CD4-positive, alpha-beta T cell treated with Interleukin-10 for 1 hour (primary cell): ENCODE measurements at places on chromosomes 12 and 14.

DNA sequence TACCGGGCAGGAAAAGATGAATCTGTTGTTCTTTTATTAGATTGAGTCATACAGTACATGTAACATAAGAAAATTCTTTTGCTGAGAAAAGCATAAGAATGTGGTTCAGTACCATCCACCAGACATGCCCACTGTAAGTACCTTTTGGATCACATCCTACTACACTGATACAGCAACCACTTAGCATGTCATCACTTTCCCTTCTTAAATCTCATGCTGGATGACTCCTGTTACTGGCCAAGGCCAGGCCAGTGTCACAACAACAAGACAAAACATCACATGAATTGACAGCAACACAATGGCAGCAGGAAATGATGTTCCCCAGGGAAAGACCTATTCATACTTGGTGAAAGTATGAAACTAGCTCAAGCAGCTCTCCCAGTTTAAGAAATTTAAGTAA is 46.4 kb downstream of the STXBP6 start:
- no peak for DNase-seq

DNA sequence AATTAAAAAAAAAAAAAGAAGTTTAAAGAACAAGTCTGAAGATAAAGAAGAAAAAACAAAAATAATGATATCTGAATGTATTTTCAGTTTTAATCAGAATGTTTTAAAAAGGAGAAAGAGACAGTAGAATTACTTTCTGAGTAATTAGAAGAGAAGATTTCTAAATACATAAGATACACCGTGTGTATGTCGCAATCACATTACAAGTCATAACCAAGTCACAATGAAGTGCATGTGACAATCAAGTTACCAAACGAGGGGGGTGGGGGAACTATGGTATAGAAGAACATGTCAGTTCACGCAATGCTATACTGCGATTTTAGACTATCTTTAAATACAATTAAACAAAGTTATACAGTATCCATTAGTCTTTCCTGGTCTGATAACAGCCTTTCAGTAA is 1464.1 kb upstream of the FLRT2 start:
- DNase-seq: no peak

GRCh38 chr12:75452675-75453330 is 27.8 kb upstream of the GLIPR1 start:
- no peak for DNase-seq

GRCh38 chr12:55901881-55902490 is 25.7 kb downstream of the PYM1 start:
- DNase-seq: no peak

- DNase-seq: no peak
Observed at GRCh38 chr14:33432407-33433023, 493.8 kb downstream of the NPAS3 start.

- no peak for DNase-seq
Observed at GRCh38 chr12:50221228-50222008, 54.2 kb upstream of the CERS5 start.

DNA sequence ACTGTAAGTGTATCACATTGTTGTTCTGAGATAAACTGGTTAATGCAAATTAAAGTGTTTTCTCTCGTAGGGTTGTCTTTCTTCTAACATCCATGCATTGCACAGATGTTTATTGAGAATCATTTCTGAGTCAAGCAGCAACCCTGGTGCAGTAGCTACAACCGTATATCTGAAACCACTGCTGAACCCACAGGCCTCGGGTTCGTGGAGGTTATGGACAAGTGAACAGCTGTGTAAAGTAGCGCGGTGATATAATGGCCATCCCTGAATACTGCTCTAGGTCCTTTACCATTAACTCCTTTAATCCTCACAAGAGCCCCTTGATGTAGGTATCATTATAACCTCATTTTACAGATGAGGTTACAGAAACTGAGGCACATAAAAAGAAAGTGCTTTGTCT is 486.1 kb upstream of the TMEM132C start:
- no peak for DNase-seq

DNA sequence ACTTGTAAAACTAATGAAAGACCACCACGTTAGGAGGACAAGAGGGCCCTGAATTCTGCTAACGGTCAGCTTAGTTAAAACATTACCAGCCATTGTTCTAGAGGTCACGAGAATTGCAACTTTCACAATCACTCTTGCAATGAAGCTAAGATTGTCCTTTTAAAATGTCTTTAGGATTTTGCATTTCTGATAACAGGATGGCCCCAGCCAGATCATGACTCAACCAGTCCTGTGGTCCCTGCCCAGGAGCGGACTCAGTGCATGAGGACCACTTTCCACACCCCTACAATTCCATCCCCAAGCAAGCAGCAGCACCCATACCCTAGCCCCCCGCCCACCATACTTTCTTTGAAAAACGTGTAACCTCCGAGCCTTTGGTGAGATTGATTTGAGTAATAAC is 28.7 kb downstream of the HSP90AA1 start:
- no peak for DNase-seq

- no peak for DNase-seq
Observed at GRCh38 chr14:69553252-69553651, 21.4 kb downstream of the CCDC177 start.

- DNase-seq: no peak
Observed at GRCh38 chr12:56983386-56983785, 23.0 kb downstream of the ZBTB39 start.
